Osteoblast (primary cell): ENCODE measurements at places on chromosomes 5 and 9. TPM values are rescaled to one million over a fixed set of nuclear protein-coding genes. Genes with fewer than 3 reads are reported as not detected.

- no peak overlapping the region for H3K27ac ChIP-seq
- no peak overlapping the region for H3K4me3 ChIP-seq
- H3K27me3 ChIP-seq, result no peaks in the 10 kb centered on the region
- H3K4me1 ChIP-seq, result no peaks in the 10 kb centered on the region
Observed at GRCh38 chr5:90658620-90659019, 100.0 kb downstream of the ADGRV1 start.

DNA sequence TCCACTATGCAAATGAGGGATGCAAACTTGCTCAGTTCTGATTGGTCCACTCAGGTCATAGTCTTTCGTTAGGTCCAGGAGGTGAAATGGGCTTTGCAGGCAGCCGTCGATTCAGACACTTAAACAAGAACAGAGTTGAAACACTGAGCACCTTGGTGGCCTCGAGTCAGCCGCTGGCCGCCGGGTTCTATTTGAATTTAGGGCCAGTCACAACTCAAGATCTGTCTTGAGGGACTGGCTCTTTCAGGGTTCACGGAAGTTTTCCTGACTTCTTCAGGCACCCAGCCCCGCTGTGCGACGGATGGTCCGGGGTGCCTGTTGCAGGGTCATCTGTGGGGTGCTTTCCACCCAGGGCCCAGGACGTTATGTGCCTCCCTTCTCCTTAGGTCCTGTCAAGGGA, 412.8 kb upstream of the IRX4 start:
- no peak overlapping the region for H3K4me3 ChIP-seq
- DNase-seq, result no peak
- no peaks in the 10 kb centered on the region for H3K36me3 ChIP-seq
- no peaks in the 10 kb centered on the region for H3K4me1 ChIP-seq

DNA sequence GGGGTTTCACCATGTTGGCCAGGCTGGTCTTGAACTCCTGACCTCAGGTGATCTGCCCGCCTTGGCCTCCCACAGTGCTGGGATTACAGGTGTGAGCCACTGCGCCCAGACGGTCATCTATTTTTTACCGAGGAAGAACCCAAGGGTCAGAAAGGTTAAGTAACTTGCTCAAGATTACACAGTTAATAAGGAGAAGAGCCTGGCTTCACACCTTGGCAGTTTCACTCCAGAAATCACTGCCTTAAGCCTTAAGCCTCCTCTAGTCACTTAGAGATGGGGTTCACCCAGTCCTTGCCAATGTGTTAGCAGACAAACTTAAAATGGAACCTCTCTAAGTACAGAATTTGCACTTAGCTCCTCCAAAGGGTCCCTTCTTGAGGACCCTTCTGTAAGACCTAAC, 116.3 kb downstream of the PTTG1 start:
- no peaks in the 10 kb centered on the region for H3K36me3 ChIP-seq
- H3K27ac ChIP-seq, result no peak overlapping the region
- H3K27me3 ChIP-seq, result no peaks in the 10 kb centered on the region
- H3K4me1 ChIP-seq, result peaks cover 24% of the 10 kb centered on the region

DNA sequence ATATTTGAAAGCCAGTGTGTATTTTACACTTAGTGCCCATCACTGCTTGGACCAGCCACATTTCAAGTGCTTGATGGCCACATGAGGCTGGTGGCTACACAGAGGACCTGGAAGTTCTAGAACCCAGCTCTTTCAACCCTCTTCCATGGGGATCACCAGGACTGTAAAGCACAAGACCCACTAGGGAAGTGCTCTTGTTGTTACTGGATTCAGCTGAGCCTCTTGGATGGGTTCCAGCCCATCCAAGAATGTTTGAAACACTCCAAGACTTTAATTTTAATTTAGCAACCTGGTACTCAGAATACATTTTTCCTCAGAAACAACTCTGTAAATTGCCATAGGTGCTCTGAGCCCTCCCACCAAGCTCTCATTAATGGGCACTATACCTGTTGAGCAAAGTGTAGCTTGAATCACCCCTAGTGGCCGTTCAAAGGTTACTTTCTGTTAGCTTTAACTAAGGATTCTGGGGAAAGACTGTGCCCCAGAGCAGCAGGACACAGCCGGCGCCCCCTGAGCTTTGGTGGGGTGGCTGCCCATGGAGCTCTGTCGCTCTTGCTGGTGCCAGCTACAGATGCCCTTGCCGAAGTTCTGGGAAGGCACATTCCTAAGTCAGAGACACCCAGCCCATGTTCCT, 212.4 kb downstream of the HSD17B3 start:
- no peak overlapping the region for H3K27ac ChIP-seq
- DNase-seq, result no peak
- H3K4me3 ChIP-seq, result no peak overlapping the region
- H3K27me3 ChIP-seq, result no peaks in the 10 kb centered on the region
- no peaks in the 10 kb centered on the region for H3K4me1 ChIP-seq

Gene C1QTNF2
- under 0.01 TPM in 1 of 2 replicates, not detected in the other for total RNA-seq

Gene GABRA1
- not detected in 2 replicates for total RNA-seq

Gene PCDHGA1
- 1.1 and 1.5 TPM in 2 replicates for total RNA-seq

Gene SLC27A6
- total RNA-seq, result not detected in 2 replicates

DNA sequence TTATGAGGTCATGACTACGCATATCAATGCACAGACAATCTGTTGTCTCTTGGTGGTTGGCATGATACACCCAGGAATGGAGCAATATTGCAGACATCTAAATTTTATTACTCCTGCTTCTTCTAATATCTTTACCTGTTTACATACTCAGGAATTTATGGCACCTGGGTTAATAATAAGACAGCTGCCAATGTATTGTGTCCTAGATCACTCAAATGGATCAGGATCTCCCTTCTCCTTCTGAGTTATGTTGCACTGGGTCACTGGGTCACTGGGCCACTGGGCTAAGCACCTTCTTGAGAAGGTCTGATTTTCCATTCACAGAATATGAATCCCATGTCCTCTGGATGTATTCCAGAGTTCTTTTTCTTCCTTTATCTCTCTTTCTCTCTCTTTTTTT, 41.8 kb downstream of the CCL28 start:
- H3K27ac ChIP-seq, result no peak overlapping the region
- H3K4me1 ChIP-seq, result peaks cover 5% of the 10 kb centered on the region
- H3K36me3 ChIP-seq, result no peaks in the 10 kb centered on the region
- H3K4me3 ChIP-seq, result no peak overlapping the region
- DNase-seq, result no peak

DNA sequence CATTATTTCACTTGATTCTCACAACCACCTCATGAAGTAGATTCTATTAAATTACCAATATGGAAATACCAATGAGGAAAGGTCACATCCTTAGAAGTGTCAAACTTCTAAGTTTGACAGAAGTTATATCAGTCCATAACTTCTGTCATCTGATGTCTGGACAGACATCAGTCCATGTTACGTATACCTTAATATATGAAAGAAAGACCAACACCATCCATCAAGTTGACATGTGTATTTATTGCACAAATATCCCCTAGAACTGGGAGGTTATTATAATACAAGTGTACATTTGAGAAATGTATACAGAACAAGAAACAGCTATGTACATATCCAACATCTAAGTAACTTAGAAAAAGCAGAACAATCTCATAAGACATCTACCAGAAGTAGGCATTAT, 6.5 kb upstream of the RAPGEF6 start:
- peak; percentile 45 for DNase-seq
- no peaks in the 10 kb centered on the region for H3K27me3 ChIP-seq
- H3K4me1 ChIP-seq, result peaks cover under 1% of the 10 kb centered on the region
- no peak overlapping the region for H3K4me3 ChIP-seq
- H3K27ac ChIP-seq, result no peak overlapping the region

GRCh38 chr5:96893342-96893741, 17.0 kb downstream of the ERAP2 start:
- peak; percentile 60 for DNase-seq
- peaks cover 8% of the 10 kb centered on the region for H3K4me1 ChIP-seq
- H3K36me3 ChIP-seq, result no peaks in the 10 kb centered on the region
- H3K27ac ChIP-seq, result no peak overlapping the region
- H3K4me3 ChIP-seq, result no peak overlapping the region

DNA sequence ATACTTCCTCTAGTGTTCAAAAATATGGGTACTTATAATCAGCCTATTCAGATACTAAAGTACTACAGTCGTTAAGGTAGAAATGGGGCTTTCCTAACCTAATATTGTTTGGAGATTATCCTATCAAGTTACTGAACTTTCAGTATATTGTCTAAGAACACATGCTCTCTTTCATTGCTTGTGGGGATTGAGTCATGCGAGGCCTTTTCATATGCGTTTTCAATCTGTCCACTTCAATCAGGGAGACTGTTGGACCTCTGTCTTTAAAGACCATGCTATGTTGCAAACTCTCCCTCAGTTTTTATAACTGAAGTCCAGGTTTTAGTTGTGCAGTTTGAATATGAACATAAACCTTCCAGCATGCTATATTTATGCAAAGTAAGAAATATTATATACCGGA, 15.0 kb downstream of the PRR16 start:
- H3K4me1 ChIP-seq, result peaks cover 16% of the 10 kb centered on the region
- H3K36me3 ChIP-seq, result peaks cover 4% of the 10 kb centered on the region
- H3K27ac ChIP-seq, result no peak overlapping the region
- no peaks in the 10 kb centered on the region for H3K27me3 ChIP-seq
- DNase-seq, result no peak

- no peaks in the 10 kb centered on the region for H3K36me3 ChIP-seq
- no peaks in the 10 kb centered on the region for H3K4me1 ChIP-seq
- H3K27me3 ChIP-seq, result no peaks in the 10 kb centered on the region
- DNase-seq, result no peak
Observed at GRCh38 chr9:109417585-109418544, 80.2 kb downstream of the PTPN3 start.

Gene IL12B
- total RNA-seq, result not detected in 2 replicates

DNA sequence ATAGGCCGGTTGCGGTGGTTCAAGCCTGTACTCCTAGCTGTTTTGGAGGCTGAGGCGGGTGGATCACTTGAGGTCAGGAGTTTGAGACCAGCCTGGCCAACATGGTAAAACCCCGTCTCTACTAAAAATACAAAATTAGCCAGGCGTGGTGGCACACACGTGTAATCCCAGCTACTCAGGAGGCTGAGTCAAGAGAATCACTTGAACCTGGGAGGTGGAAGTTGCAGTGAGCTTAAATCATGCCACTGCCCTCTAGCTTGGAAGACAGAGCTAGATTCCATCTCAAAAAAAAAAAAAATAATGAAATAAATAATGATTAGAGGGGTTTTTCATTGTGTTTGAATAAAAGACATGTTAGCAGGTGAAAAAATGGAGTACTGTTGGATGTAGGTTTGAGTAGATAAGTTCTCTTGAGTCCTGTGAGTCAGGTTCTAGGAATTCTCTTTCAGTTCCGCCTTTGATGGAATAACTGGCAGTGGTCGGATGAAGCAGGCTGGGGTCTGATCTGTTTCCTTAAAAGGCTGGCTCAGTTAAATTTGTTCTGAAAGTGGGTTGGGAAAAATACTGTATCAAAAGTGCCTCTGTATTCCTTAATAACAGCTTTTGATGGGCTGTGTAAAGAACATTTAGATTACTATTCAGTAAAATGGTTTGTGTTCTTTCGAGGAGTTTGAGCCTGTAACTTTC, 73.2 kb downstream of the AOPEP start:
- no peaks in the 10 kb centered on the region for H3K27me3 ChIP-seq
- DNase-seq, result no peak
- peak overlapping the region; percentile 73 for H3K27ac ChIP-seq
- peaks cover 42% of the 10 kb centered on the region for H3K4me1 ChIP-seq
- H3K36me3 ChIP-seq, result peaks cover 6% of the 10 kb centered on the region
- no peak overlapping the region for H3K4me3 ChIP-seq

Gene FCN2
- not detected in 2 replicates for total RNA-seq

Gene NOXA1
- total RNA-seq, result 0.36 and 0.88 TPM in 2 replicates

Gene BRD9
- total RNA-seq, result 29.8 and 35.8 TPM in 2 replicates

DNA sequence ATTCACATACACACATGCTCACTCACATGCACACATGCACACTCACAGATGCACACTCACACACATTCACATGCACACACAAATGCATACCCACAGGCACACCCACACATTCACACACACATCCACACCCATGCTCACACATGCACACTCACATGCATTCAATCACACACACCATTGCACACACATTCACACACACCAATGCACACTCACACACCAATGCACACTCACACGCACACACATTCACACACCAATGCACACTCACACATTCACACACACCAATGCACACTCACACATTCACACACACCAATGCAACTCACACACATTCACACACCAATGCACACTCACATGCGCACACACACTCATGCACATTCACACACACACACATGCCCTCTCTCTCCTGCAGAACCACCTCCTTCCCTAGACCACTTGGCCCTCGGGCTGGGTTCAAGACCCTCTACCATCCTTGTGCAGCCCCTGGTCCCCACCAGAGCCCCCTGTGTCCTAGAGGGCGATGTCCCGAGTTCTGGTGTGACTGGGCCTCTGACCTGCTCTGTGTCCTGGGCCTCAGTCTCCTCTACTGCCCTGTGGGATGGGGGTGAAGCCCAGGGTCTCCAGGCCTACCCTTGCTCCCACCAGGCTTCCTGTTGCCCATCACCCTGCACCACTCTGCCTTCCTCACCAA, 139.0 kb downstream of the OLFM1 start:
- peak; percentile 17 for DNase-seq
- H3K27ac ChIP-seq, result no peak overlapping the region
- no peak overlapping the region for H3K4me3 ChIP-seq
- H3K27me3 ChIP-seq, result no peaks in the 10 kb centered on the region
- H3K4me1 ChIP-seq, result no peaks in the 10 kb centered on the region

DNA sequence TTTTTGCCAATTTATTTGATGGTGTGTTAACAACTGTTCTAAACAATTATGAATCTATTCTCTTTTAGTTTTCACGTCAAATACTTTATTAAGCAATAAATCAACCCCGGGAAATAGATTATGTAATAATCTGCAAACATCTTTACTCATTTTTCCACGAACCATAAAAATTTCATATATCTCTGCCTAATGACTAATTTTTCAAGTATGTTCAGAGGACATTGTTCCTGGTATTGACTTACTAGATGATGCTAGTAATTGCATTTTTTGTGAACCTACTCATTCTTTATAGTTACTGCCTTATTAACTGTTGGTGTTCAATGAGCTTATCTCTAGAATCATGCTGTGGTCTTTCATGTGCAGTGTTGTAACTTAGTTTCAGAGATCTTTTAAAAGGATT, 41.0 kb upstream of the FBN2 start:
- H3K27ac ChIP-seq, result peak overlapping the region; percentile 44
- no peak overlapping the region for H3K4me3 ChIP-seq
- DNase-seq, result peak; percentile 26
- peaks cover 11% of the 10 kb centered on the region for H3K4me1 ChIP-seq
- no peaks in the 10 kb centered on the region for H3K36me3 ChIP-seq
- no peaks in the 10 kb centered on the region for H3K27me3 ChIP-seq

Gene ZNG1C
- total RNA-seq, result 14.4 and 17.0 TPM in 2 replicates
